Activated CD4-positive, CD25-positive, alpha-beta regulatory T cell (primary cell): ENCODE measurements at places on chromosomes 7 and 10.

DNA sequence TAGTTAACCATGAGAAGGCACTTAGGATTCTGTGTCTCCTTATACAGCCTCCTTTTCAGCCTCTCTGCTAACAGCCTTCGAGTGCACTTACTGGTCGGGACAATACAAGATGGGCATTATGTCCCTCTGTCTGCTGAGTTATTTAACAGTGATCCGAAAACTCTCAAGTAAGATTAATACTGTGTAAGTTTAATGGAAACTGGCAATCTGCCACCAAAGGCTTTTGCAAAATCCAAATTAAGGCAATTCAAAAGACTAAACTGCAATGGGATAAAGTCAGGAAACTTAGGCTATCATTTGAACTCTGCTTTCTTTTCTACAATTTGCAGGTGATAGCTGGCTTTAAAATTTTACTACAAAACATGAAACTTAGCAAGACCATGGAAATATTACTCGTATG lies 477.8 kb downstream of the TFEC start:
- DNase-seq: no peak

- no peak for DNase-seq
Measured at GRCh38 chr7:110246118-110246517, 844.8 kb upstream of the LRRN3 start.

GRCh38 chr7:41979834-41980307 lies 257.1 kb downstream of the GLI3 start:
- DNase-seq: no peak

DNA sequence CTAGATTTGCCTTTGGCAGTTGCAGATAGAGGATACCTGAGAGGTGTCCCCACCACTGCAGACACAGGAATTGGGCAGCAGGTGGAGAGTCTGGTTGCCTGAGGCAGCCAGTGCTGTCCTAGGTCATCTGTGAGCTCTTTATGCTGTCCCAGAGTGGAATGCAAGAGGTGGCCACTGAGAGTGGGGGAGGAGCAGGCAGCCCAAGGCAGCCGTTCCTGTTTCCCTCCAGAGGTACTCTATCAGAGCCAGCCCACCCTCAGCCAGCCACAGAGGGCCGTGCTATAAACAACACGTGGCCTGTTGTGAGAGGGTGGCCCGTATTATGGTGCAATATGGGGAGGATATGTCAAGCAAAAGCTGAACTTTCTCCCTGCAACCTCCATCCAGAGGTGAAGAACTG lies 8.5 kb downstream of the LRRC18 start:
- no peak for DNase-seq

DNA sequence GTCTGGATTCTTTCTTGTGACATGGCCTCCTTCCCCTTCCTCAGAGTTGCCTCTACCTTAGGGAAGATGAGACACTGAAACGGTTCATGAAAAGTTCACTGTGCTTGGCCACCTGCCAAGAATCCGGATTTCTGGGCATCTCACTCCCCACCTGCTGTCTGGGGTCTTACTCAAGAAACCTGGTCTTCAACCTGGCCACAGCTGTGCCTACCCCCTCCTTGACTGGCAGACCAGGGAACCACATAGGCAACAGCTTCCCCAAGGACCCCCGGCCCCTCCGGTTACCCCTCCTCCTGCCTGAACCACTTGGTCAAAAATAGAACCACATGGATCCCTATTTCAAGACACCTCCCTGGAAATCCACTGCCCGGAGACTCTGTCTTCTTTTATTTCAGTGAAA lies 58.7 kb upstream of the NANOS1 start:
- no peak for DNase-seq

DNA sequence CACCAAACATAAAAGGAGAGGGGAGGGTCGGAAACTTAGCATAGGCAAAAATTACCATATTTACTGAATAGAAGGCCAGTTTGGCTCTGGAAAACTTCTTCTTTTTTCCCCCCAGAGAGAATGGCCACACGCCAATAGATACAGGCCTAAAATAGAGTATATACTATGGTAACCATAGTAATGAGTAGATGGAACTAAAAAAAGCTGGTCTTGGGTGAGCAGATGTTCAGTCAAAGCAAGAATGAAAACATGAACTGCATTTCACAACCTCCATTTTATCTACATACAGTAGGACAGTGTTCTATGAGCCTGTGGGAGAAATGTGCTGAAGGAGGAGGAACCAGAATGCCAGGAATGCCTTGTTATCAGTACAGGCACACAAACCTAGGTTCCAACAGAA lies 141.7 kb upstream of the SEMA3A start:
- no peak for DNase-seq

- DNase-seq: no peak
Measured at GRCh38 chr10:97684866-97685394, 2.1 kb downstream of the AVPI1 start.

GRCh38 chr7:107902381-107902780 lies 11.4 kb downstream of the DLD start:
- DNase-seq: no peak

DNA sequence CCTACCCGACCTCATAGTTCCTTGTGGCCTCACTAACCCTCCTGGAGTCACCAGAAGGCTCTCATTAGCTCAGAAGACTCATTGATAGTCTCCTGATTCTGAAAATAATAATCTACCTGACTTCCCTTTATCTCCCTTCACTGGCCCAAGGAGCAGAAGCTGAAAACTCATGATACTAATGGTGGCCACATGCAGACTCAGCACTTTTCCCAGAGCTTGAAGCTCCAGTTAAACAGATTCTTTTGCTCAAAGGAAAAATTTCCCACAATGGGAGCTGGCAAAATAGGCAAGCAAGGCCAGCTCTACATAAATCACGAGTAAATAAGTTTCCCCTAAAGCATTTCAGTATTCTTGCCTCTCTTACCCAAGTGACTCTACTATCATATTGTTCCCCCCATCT lies 8.2 kb downstream of the NAPEPLD start:
- no peak for DNase-seq

DNA sequence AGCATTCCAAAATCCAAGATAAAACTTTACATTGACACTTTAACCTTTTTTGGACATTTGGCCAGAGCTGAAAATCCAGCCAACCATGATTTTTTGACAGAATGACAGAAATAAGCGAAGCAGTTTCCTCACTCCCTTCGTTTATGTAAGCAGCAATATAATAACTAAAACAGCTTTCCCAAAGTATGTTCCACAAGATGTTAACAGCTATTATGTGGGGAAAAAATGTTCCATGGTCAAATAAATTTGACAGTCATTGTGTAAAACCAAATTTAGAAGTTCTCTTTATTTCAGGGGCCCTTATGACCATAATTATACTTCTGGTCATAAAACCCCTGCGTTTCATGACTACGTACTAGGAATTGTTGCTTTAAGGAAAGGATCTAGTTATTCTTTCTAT lies 416.5 kb downstream of the MAGI2 start:
- no peak for DNase-seq

GRCh38 chr10:119116326-119116951 lies 12.5 kb downstream of the DENND10 start:
- no peak for DNase-seq

- no peak for DNase-seq
Measured at GRCh38 chr7:22842383-22842941, 19.8 kb upstream of the TOMM7 start.

DNA sequence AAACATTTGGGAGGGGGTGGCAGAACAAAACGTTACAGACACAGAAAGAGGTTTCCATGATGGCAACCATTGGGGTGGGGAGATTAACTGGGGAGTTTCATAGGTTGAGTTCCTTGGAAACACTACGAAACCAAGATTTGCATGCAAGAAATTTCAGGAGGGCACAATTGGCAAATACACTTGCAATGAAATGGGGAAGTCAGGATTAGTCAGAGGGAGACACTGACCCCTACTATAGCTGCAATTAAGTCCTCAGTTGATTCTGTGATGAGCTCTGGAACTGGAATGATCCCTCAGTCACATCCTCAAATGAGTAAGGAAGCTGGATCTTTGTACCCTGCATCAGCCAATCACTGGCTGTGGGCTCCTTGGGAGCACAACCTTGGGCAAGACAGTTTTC lies 22.1 kb downstream of the CPEB3 start:
- no peak for DNase-seq

DNA sequence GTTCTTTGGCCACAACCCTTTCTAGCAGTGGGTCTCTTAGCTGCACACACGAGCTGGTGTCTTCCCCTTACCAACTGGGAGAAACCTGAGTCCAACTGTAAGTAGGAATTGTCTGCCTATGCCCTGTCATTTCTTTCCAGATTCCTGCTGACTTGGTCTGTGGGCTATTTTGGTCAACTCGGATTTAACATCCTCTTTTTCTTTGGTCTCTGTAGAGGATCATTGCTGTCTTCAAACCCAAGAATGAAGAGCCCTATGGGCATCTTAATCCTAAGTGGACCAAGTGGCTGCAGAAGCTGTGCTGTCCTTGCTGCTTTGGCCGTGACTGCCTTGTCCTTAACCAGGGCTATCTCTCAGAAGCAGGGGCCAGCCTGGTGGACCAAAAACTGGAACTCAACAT lies 10.3 kb downstream of the PI4K2A start:
- no peak for DNase-seq

DNA sequence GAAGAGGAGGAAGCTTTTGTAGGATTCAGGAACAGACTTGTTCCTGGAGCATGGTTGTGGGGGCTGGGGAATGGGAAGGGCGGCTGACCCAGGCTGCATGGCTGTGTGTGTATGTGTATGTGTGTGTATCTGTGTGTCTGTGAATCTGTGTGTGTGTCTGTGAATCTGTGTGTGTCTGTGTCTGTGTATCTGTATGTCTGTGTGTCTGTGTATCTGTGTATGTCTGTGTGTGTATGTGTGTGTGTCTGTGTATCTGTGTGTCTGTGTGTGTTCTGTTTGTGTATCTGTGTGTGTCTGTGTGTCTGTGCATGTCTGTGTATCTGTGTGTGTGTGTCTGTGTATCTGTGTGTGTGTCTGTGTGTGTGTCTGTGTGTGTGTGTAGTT lies 6.6 kb upstream of the STX1A start:
- DNase-seq: no peak

GRCh38 chr10:119723624-119724023 lies 2.2 kb upstream of the INPP5F start:
- no peak for DNase-seq

- DNase-seq: no peak
Measured at GRCh38 chr7:28112012-28112411, 68.6 kb downstream of the JAZF1 start.

DNA sequence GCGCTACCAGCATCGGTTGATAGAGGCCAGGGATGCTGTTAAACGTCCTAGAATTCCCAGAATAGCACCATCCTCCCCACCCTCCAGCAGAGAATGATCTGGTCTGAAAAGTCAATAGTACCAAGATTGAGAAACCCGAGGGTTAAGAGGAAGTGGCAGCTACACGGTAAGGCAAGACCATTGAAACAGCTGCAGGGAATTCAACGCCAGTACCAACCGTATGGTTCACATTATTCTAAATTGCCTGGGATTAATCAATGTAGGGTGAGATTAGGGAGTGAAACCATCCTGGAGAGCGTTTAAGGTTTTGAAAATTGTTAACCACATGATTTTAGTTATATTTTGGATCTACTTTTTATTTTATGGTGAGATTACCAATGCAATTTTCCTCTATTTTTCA lies 352.2 kb downstream of the PRPF18 start:
- no peak for DNase-seq

GRCh38 chr7:75984130-75985008 lies 10.0 kb downstream of the TMEM120A start:
- DNase-seq: no peak

GRCh38 chr7:30285067-30285535 lies 704 bp downstream of the ZNRF2 start:
- peak; percentile 12 for DNase-seq

GRCh38 chr7:8064828-8065227 lies 96.2 kb downstream of the GLCCI1 start:
- no peak for DNase-seq

- DNase-seq: no peak
Measured at GRCh38 chr10:108861181-108861754, 1062.0 kb downstream of the XPNPEP1 start.

- DNase-seq: no peak
Measured at GRCh38 chr7:46319841-46320240, 398.8 kb upstream of the IGFBP3 start.

GRCh38 chr7:90180649-90181048 lies 26.4 kb downstream of the STEAP1 start:
- no peak for DNase-seq

DNA sequence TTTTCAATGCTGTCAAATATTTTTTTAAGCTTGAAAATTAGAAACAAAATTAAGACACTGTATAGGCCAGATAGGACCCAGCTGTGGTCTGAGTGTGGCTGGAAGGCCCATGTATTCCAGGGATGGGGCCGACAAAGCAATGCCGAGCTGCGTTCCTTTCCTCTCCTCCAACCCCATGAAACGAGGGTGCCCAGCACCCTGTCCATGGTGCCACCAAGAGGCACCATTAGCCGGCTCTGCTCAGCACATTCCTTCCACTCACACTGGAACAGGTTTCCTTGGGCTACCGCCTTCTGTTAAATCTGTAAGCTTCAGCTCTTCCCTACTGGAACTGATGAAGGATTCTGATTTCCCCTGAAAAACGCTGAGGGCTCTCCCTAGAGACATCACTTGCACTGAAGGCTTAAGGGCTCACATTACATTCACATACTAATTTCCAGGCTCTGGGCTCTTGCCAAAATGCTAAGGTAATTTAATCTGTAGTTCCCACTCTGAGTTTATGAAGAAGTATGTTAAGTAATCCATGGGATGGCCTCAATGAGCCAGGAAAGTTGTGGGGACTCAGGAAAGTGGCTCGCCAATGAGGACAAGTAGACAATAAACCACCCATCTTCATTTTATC lies 73.7 kb upstream of the CAMK2B start:
- no peak for DNase-seq

DNA sequence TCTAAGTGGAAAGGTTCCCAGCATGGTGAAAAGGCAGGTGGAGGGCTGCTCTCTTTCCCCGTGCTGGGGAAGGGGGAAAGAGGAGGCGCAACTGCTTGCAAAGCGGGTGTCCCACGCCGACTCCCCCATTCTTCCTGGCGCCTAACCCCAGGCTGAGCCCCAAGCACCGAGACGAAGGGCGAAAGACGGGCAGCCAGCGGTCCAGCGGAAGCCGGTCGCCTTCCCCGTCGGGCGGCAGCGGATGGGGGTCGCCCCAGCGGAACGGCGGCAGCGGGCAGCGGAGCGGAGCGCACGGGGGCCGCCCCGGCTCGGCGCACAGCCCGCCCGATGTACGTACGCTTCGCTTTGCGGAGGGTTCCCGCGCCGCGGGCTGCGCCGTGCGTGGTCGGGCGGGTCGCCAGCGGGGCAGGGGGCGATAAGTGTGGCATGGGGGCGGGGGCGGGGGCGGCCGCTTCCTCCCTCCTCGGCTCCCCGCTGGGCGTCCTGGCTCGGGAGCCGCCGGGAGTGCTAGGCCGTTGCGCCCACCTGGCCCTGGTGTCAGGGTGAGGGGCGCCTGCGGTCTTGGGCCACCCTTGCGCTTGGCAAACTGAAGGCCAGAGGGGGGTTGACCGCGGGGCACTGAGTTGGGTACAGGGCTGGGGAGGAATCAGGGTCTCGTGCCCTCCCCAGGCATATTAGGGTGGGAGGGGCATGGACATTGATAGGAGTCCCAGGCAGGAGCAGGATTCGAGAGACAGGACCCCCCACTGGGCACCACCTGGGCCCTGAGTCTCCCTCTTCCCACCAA lies 35.2 kb upstream of the HSPB1 start:
- DNase-seq: no peak
